ENCODE measurements at places on chromosomes 4 and X.
A peak's percentile ranks its signal among the peaks of the same experiment; 100 is the strongest.

GRCh38 chr4:88098993-88099752 lies 59.3 kb downstream of the ABCG2 start:
- no peaks in the 10 kb centered on the region for H3K36me3 ChIP-seq
- H3K27ac ChIP-seq, result no peak overlapping the region
- no peak for DNase-seq
- no peaks in the 10 kb centered on the region for H3K4me1 ChIP-seq
- H3K27me3 ChIP-seq, result no peaks in the 10 kb centered on the region

DNA sequence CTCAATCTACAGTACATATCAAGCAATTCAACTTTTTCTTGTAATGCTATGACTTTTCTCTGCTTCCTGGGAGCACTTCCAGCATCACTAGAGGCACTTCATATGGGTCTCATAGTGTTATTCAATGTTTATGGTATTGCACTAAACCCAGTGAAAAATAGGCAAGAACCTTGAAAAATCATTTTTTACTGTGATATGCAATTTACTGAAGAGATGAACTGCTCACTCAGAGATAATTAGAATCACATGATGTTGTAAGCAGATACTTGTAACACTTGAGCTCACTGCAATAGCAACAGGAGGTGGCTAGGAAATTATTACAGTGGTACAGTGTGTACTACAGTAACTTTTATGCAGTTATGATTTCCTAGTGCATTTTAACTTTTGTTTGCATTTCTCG lies 93.3 kb downstream of the RASGEF1B start:
- no peaks in the 10 kb centered on the region for H3K27me3 ChIP-seq
- H3K4me3 ChIP-seq, result no peak overlapping the region
- H3K27ac ChIP-seq, result peak overlapping the region; percentile 79
- H3K36me3 ChIP-seq, result no peaks in the 10 kb centered on the region
- H3K4me1 ChIP-seq, result peaks cover 33% of the 10 kb centered on the region

GRCh38 chr4:13371048-13371447 lies 113.1 kb downstream of the RAB28 start:
- H3K4me3 ChIP-seq, result no peak overlapping the region
- peaks cover 5% of the 10 kb centered on the region for H3K36me3 ChIP-seq
- no peaks in the 10 kb centered on the region for H3K4me1 ChIP-seq
- no peak overlapping the region for H3K27ac ChIP-seq

DNA sequence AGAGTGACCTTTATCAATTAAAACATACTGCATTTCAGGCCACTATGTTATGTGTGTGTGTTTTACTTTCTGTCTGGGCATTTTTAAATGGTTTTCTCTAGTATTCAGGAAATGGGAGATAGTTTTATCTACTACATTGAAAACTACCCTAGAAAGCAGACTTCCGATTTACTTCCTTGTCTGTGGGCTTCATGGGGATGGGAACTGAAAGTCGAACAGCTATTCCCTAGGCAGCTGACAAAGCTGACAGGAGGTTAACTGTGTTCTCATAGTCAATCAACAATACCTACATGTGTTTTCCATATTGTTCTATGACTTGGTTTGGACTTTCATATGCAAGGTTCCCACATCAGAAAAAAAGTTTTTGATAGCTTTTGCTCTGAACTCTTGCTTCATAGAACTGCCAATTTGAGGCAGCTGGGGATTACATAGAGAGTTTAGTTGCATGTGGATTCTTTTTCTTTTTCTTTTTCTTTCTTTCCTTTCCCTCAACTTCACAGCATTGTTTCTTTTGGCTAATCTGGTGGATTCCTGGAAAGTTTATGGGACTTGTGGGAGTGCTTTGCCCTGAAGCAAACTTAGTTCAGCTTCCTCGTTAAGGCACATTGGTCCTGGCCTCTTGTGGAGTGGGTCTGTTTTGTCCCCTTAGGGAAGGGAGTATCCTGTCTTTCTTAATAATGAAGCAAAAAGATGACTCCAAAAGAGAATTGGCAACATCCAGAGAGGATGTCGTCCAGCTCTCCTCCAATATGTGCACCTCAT lies 327.1 kb upstream of the GIMD1 start:
- H3K36me3 ChIP-seq, result no peaks in the 10 kb centered on the region
- H3K4me1 ChIP-seq, result no peaks in the 10 kb centered on the region
- no peak overlapping the region for H3K4me3 ChIP-seq
- no peak overlapping the region for H3K27ac ChIP-seq

Measured in large intestine (tissue), 12 donors.